ENCODE measurements at places on chromosomes 6 and 20.

- H3K4me1 ChIP-seq: no peaks in the 10 kb centered on the region
- no peak overlapping the region for H3K4me3 ChIP-seq
- no peak overlapping the region for H3K27ac ChIP-seq
- H3K27me3 ChIP-seq: no peaks in the 10 kb centered on the region
- H3K36me3 ChIP-seq: no peaks in the 10 kb centered on the region
Observed at GRCh38 chr6:141988954-141989705, 143.6 kb upstream of the GJE1 start.

- H3K4me1 ChIP-seq: peaks cover 58% of the 10 kb centered on the region
- peak overlapping the region; percentile 84 for H3K4me3 ChIP-seq
- no peaks in the 10 kb centered on the region for H3K36me3 ChIP-seq
- H3K27me3 ChIP-seq: no peaks in the 10 kb centered on the region
Observed at GRCh38 chr20:50111120-50111828, 1.7 kb downstream of the UBE2V1 start.

- no peaks in the 10 kb centered on the region for H3K36me3 ChIP-seq
- H3K4me3 ChIP-seq: no peak overlapping the region
- H3K27ac ChIP-seq: no peak overlapping the region
- DNase-seq: no peak
Observed at GRCh38 chr6:37095997-37096396, 74.0 kb upstream of the PIM1 start.

- no peak for DNase-seq
- no peaks in the 10 kb centered on the region for H3K4me1 ChIP-seq
- H3K4me3 ChIP-seq: no peak overlapping the region
- no peaks in the 10 kb centered on the region for H3K27me3 ChIP-seq
- H3K27ac ChIP-seq: no peak overlapping the region
Observed at GRCh38 chr20:61588411-61589385, 336.6 kb downstream of the CDH4 start.

GRCh38 chr6:107690643-107691061, 133.5 kb downstream of the SCML4 start:
- H3K27ac ChIP-seq: no peak overlapping the region
- no peak overlapping the region for H3K4me3 ChIP-seq
- no peak for DNase-seq
- no peaks in the 10 kb centered on the region for H3K27me3 ChIP-seq
- no peaks in the 10 kb centered on the region for H3K36me3 ChIP-seq
- no peaks in the 10 kb centered on the region for H3K4me1 ChIP-seq

DNA sequence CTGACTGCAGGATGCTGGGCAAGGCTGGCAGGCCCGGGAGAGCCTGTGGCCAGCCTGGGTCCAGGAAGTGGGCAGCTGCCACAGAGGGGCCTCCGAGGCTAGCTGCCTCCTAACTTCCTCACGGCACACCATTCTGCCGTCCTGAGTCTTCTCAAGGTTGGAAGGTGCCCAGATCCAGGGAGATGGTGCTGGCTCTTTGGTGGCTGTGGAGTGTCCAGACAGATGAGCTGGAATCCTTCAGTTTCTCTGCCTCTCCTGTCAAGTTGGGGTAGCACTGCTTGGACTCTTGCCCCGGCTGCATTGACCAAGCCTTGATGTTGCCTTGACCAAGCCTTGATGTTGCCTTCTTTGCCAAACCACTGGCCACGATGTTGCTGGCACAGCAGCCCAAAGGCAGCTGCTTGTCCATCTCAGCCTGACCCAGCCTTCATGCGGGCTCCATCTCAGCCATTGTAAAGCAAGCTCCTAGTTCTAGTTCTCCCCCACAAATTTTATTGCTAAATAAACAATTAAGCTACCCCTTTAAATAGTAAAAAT, 75.1 kb upstream of the AFDN start:
- H3K4me1 ChIP-seq: no peaks in the 10 kb centered on the region
- no peak overlapping the region for H3K27ac ChIP-seq
- no peaks in the 10 kb centered on the region for H3K36me3 ChIP-seq
- peaks cover 1% of the 10 kb centered on the region for H3K27me3 ChIP-seq
- no peak for DNase-seq
- H3K4me3 ChIP-seq: no peak overlapping the region

GRCh38 chr6:149228311-149228955, 89.1 kb upstream of the TAB2 start:
- H3K27ac ChIP-seq: no peak overlapping the region
- no peak for DNase-seq
- H3K4me1 ChIP-seq: peaks cover 5% of the 10 kb centered on the region

- H3K4me1 ChIP-seq: peaks cover 3% of the 10 kb centered on the region
- H3K27me3 ChIP-seq: peaks cover 77% of the 10 kb centered on the region
- no peaks in the 10 kb centered on the region for H3K36me3 ChIP-seq
- H3K4me3 ChIP-seq: no peak overlapping the region
Observed at GRCh38 chr20:63374504-63374903, 13.4 kb upstream of the CHRNA4 start.

DNA sequence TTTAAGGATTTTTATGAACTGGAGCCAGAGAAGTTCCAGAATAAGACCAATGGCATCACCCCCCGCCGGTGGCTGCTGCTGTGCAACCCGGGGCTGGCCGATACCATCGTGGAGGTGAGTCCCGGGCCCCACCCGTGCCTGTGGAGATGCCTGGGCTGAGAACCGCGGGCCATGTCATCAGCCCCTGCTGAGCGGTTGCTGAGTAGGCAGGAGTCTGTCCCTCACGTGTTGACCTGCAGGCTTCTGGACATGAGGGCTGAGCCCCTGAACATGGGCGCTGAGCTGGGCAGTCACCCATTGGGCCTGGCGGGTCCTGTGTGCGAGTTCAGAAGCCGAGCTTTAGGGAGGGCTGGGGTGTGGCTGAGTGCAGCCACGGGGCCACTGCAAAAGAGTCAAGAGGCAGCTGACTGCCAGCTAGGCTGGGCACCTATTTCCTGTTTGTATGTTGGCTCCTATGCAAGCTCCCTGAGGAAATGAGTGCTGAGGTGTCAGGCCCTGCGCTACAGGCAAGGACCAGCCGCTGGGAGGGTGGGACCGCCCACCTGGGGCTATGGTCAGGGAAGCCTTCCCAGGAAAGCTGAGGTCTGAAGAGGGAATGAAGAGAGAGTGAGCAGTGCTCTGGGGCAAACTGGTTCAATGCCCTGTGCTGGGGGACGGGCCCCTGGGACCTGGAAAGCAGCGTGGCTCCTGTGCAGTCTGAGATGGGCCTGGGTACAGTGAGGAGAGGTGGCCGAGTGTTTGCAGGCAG, 34.3 kb downstream of the PYGB start:
- DNase-seq: no peak
- H3K27me3 ChIP-seq: no peaks in the 10 kb centered on the region
- no peak overlapping the region for H3K4me3 ChIP-seq
- H3K36me3 ChIP-seq: peaks cover 64% of the 10 kb centered on the region
- H3K4me1 ChIP-seq: no peaks in the 10 kb centered on the region

DNA sequence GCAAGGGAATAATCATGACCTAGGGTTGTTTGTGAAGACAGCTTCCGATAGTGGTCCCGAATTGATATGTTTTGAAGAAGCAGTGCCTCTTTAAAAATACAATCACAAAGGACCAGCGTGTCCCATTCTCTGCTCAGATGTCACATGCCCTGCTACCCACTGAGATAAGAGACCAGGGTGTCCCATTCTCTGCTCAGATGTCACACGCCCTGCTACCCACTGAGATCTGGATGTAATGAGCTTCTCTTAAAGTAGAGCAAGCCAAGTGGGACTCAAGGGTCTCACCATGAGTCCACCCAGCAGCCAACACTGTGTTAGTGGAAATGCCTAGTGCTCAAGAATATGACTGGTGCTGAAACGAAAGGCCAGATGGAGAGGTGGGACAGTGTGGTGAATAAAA, 22.2 kb downstream of the RIN2 start:
- DNase-seq: no peak
- peaks cover under 1% of the 10 kb centered on the region for H3K4me1 ChIP-seq
- H3K27me3 ChIP-seq: no peaks in the 10 kb centered on the region
- no peak overlapping the region for H3K4me3 ChIP-seq
- H3K36me3 ChIP-seq: no peaks in the 10 kb centered on the region
- no peak overlapping the region for H3K27ac ChIP-seq

DNA sequence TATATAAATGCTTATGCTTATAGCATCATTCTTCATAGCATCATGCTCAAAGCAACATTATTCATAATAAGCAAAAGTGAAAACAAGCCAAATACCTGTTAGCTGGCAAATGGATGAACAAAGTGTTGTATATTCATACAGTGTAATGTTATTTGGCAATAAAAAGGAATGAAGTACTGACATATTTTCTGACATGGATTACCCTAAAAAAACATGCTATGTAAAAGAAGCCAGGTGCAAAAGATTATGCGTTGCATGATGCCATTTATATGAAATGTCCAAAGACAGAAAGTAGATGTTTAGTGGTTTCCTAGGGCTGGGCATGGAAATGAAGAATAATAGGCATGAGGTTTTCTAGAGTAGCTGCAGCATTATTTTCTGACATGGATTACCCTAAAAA, 77.1 kb downstream of the GFRA4 start:
- no peak overlapping the region for H3K27ac ChIP-seq
- H3K4me3 ChIP-seq: no peak overlapping the region
- peaks cover 37% of the 10 kb centered on the region for H3K36me3 ChIP-seq
- no peaks in the 10 kb centered on the region for H3K4me1 ChIP-seq
- H3K27me3 ChIP-seq: no peaks in the 10 kb centered on the region
- no peak for DNase-seq

All from common myeloid progenitor, CD34-positive (primary cell).